ENCODE measurements at places on chromosomes 5 and 9. TPM values are rescaled to one million over a fixed set of nuclear protein-coding genes. Genes with fewer than 3 reads are reported as not detected.

Gene ECSCR
- 27.8 TPM for polyA plus RNA-seq

Gene SLC34A3
- 11.9 TPM for polyA plus RNA-seq

Gene C9orf153
- 0.15 TPM for polyA plus RNA-seq

Gene ZNF883
- polyA plus RNA-seq: 10.6 TPM

Gene CD180
- 0.73 TPM for polyA plus RNA-seq

Gene SPATA31A3
- polyA plus RNA-seq: not detected

Gene PCDHGA12
- polyA plus RNA-seq: 0.97 TPM

Gene CER1
- 0.66 TPM for polyA plus RNA-seq

Gene IL3
- polyA plus RNA-seq: not detected

Gene PCDHA1
- polyA plus RNA-seq: not detected

Gene CCDC192
- 1.2 TPM for polyA plus RNA-seq

DNA sequence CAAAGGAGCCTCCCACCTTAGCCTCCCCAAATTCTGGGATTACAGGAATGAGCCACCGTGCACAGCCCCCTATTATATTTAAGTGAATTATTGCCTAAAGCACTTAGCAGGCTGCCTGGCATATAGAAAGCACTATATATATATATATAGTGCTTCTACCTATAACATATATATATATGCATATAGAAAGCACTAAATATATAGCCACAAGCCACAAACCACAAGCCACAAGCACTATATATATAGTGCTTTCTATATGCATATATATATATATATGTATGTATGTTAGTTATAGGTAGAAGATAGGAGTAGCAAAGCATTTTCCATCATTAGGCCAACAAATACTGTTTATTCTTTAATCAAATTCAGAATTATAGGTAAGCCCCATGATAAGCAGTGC, 185.8 kb downstream of the CWC27 start:
- no peak for DNase-seq

DNA sequence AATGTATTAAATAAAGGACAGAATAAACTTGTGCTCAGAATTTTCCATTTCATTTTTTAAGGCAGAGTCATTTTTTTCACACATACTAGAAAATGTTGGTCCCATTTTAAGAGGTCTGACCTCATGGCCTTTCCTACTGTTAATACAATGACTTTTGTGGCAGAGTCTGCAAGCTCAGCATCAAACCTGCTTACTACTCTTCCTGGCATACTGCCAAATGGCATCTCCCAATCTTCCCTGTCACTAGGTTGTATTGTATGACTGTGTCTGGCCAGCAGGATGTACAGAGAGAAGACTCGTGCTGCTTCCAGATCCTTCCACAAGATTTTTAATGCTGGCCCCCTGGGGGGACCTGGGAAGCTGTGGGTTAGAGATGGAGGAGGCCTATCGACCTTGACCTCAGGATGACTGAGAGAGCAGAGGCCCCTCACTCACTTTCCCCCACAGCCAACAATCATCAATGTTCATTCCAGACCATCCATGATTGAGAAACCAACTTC, 64.7 kb downstream of the BARX1 start:
- DNase-seq: no peak

DNA sequence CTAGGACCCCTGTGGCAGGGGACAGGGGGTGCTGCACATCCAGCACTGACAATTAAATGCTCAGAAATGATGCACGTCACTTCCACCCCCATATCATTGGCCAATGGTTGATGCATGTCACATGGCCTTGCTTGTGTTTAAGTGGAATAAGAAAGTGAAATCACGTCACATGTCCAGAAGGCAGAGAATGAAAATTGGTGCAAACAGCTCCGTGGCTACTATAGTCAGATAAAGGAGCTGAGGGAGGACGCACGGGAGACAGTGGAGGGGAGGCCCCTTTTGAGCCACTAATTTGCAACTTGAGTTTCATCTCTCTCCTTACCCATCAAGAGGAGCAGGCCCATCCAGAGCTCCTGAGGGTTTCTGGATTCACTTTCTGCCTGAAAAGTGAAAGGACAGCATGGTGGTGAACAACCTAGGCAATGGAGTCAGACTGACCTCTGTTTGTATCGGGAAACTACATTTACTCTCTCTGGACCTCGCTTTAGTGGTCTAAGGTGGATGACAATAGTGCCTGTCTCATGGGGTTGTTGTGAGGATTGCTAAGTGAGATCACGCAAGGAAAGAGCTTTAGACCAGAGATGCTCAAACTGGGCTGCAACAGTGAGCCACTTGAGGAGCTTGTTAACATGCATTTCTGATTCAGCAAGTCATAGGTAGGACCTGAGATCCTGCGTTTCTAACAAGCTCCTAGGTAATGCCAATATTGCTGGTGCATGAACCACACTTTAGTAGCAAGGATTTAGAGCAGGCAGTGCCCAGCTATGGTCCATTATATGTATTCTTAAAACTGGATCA, 133.9 kb upstream of the ADRA1B start:
- no peak for DNase-seq

DNA sequence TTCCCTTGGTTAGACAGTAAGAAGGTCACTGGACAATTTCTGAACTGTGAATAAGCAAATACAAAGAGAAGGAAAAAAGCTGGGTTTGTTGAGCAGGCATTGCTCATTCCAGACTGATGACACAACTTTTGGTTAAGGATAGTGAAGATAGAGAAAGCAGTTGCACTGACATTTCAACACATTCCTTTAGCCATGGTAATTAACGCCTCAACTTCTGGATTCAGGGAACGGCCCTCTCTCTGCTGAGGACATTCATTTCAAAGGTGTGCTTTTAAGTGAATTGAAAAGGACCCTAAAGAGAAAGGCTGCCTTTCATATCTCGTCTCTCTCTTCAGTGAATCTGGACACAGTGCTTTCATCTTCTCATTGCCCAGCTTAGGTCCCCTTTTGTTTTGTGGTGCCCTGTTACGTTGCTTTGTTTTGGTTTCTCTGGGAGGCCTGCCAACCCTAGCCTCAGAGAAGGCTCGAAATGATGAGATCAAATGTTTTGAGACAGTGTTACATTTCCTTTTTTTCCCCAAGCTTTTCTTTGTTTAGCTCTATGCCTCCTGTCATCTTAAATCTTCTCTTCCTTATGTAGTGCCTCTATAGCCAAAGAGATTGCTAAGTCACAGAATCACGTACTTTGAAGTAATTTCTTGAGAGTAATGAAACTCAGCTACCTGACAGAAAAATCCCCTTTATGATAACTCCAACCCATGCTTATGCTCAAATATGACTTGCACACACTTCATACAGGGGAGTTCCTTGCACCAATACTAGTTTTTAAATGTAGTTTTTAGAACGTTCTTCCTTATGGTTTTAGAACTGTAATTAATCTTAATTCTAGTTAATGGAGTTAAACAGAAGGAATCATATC, 94.4 kb upstream of the IFNE start:
- no peak for DNase-seq

DNA sequence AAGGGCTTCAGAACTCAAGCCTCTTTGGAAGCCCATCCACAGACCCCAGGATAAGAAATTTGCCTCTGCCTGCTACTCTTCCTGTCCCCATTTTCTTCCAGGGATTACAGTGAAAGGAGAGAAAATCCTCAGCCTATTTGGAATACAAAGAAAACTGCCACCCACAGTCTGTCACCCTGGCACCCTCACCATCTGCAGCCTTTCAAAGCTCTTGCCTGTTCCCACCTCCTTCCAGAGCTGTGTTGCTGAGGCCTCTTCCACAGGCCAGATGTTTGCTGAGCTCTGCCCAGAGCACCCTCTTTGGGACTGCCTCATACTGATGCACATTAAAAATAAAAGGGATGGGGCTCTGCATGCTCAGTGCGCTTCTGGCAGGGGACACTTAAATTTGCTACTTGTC, 35.9 kb upstream of the TAF1L start:
- DNase-seq: no peak

- DNase-seq: no peak
These were observed 12.2 kb downstream of the GPR150 start for GRCh38 chr5:95631991-95632675.

- no peak for DNase-seq
These were observed 304.2 kb downstream of the SEMA5A start for GRCh38 chr5:9241479-9242305.

DNA sequence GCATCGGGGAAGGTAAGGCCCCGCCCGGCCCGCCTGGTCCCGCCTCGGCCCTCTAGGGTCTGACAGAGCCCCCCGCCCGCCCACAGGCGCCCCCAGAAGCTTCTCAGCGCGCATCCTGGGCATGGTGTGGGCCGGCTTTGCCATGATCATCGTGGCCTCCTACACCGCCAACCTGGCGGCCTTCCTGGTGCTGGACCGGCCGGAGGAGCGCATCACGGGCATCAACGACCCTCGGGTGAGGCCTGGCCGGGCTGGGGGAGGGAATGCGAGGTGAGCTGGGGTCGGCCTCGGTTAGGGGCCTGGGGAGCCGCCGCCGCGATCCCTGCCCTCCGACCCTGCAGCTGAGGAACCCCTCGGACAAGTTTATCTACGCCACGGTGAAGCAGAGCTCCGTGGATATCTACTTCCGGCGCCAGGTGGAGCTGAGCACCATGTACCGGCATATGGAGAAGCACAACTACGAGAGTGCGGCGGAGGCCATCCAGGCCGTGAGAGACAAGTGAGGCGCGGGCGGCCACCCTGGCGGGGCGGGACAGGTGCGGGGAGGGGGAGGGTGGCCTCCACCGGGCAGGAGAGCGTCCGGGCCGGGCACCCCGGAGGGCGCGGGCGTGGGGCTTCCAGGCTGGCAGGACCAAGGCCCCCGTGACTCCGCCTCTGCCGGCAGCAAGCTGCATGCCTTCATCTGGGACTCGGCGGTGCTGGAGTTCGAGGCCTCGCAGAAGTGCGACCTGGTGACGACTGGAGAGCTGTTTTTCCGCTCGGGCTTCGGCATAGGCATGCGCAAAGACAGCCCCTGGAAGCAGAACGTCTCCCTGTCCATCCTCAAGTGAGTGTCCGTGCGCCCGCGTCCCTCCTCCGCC, 7.1 kb downstream of the LRRC26 start:
- DNase-seq: no peak

- DNase-seq: no peak
These were observed 500.9 kb downstream of the EFNA5 start for GRCh38 chr5:107169867-107170266.

GRCh38 chr9:18796696-18797270, 236.2 kb downstream of the SAXO1 start:
- no peak for DNase-seq

GRCh38 chr9:134525841-134526583, 115.6 kb upstream of the COL5A1 start:
- DNase-seq: no peak

- no peak for DNase-seq
These were observed 658.4 kb downstream of the EFNA5 start for GRCh38 chr5:107012371-107012770.

DNA sequence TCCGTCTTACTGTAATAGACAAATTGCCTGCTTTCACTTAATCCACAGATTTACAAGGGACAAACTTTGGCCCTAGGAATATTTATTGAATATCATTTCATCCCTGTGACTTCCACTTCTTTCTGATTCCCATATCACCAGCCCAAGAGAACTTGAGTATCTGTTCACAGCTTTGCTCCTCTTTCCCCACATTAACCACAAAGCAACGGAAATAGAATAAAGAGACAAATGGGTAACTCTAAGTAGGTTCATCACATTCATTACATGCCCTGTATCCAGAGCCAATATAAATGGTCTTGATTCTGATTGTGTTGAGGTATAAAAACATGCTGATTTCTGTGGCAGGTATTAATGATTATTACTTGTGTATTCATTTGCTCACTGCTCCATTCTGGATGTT, 41.9 kb downstream of the TMEM252 start:
- DNase-seq: no peak

DNA sequence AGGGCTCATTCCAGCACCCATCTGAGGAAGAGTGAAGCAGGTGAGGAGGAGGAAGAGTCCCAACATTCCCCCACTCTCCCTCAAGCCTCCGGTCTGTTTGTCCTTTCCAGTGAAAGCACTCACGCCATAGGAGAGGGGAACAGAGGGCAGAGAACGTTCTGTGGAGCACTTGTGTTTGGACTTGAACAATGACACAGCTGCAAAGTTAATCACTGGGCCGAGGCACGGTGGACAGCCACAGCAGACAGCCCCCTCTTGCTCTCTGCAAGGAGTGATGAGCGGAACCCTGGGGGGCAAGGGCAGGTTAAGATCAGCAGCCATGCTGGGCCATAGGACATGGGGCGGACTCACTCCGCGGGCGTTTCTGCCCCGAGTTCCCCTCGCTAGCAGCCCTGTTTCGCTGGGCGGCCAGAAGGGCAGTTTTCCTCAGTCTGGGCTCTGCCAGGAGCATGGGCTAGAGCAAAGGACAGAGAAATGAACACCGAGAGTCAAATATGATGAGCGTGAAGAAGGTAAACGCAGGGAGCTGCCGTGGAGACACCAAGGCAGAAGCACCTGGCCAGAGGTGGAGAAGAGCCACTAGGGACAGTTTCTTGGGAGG, 185.7 kb downstream of the GAPVD1 start:
- DNase-seq: no peak

GRCh38 chr5:2708751-2709150, 42.7 kb downstream of the IRX2 start:
- DNase-seq: no peak

DNA sequence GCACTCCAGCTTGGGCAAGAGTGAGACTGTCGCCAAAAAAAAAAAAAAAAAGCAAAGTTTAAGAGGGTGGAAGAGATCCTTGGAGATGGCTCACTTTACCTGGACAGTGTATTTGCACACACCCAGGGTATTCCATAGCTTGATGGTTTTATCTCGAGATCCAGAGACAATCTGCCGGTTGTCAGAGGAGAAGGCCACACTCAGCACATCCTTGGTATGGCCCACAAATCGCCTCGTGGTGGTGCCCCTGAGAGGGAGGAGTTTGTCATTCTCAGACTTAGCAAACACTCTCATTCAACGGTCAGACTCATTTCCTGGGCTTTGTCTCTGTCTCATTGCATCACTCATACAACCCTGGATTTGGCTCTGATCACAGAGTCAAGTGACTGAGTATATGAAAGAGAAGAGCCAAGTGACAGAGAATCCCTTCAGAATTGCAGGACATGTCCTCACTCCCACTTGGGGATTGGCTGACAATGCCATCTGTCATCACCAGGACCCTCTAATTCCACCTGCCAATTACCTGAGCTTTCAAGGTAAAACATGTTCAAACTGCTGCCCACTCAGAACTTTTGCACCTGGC, 2.2 kb downstream of the RACK1 start:
- no peak for DNase-seq

DNA sequence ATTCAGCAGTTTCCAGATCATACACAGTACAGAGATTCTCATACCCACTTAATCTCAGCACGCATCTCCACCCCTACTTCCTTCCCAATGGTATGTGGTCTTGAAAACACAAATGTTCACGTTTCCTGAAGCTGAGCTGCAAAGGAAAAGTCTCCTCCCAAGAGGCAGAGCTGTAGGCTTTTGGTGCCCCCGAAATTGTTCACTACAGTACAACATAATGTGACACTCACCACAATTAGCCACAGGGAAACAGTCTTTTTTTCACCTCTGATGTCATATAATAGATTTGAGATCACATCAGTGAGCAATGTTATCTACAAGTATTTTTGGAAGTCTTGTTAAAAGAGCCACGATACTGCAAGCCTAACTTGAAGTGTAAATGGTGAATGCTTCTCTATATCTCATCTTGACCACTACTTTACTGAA, 40.2 kb downstream of the NFIB start:
- no peak for DNase-seq
